Immature natural killer cell (primary cell): ENCODE measurements at places on chromosomes 2 and 18. TPM values are rescaled to one million over a fixed set of nuclear protein-coding genes. Genes with fewer than 3 reads are reported as not detected.

DNA sequence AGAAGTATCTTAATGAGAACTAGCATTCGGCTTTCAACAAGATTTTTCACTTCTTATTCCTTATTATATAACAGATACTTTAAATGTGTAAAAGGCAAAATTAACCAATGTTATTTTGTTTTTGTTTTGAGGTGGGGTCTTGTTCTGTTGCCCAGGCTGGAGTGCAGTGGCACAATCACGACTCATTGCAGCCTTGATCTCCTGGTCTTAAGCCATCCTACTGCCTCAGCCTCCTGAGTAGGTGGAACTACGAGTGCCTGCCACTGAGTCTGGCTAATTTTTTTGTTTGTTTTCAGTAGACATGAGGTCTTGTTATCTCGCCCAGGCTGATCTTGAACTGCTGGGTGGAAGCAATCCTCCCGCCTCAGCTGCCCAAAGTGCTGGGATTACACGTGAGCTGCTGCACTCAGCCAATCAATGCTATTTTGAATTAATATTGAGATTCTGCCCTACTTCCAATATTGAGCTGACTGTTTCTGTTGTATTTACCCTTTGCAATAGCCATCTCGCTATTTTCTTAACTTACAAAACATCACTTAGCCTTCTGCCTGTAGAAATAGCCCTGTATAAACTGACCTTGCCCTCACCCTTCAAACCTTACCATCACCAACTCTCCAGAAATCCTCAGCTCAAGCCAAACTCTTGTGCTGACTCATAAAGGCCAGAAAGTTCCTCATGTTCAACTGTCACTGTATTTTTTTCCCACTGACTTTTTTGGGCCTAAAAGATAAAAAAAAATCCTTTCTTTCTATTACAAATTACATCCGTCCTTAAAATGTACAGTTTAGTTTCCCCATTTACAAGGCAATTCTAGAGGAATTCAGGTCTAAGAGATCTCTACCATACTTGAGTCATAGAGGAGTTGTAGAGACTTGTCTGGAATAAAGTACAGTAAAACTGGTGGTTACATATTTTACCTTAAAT lies 94.3 kb downstream of the OLA1 start:
- DNase-seq = no peak

GRCh38 chr2:25018681-25019080 lies 23.2 kb upstream of the EFR3B start:
- no peak for DNase-seq

The IL1RN gene
- polyA plus RNA-seq = 2.3 TPM

DNA sequence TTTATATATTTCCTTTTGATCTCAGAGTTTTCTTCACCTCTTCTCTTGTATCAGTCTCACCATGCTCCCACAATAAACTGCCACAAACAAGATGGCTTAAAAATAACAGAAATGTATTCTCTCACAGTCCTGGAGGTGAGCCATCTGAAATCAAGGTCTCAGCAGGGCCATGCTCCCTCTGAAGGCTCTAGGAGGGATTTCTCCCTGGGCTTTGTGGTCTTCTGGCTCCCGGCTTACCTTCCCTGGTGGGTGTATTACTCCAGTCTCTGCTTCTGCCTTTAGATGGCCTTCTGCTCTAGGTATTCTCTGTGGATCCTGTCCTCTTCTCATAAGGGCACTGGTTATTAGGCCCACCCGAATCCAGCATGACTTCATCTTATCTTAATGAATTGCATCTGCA lies 994.7 kb upstream of the POU3F3 start:
- DNase-seq = no peak

- no peak for DNase-seq
Measured at GRCh38 chr2:222943820-222944219, 83.0 kb downstream of the ACSL3 start.
